Mammary epithelial cell (primary cell): ENCODE measurements at places on chromosomes 7 and 10.
A peak's percentile ranks its signal among the peaks of the same experiment; 100 is the strongest.

- no peak for DNase-seq
These were observed 141.6 kb downstream of the TES start for GRCh38 chr7:116351966-116352365.

GRCh38 chr7:86667732-86668131 is 24.0 kb downstream of the GRM3 start:
- DNase-seq: no peak

DNA sequence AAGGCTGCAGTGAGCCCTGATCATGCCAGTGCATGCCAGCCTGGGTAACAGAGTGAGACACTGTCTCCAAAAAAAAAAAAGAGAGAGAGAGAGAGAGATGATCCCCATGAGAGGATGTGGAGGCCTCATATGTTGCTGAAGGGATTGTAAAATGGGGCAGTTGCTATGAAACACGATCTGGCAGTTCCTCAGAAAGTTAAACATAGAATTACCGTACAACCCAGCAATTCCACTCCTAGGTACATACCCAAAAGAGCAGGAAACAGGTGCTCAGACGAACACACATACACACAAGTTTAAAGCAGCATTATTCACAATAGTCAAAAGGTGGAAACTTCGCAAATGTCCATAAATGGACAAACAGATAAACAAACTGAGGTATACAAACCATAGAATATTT is 27.4 kb upstream of the CYTH3 start:
- DNase-seq: no peak

DNA sequence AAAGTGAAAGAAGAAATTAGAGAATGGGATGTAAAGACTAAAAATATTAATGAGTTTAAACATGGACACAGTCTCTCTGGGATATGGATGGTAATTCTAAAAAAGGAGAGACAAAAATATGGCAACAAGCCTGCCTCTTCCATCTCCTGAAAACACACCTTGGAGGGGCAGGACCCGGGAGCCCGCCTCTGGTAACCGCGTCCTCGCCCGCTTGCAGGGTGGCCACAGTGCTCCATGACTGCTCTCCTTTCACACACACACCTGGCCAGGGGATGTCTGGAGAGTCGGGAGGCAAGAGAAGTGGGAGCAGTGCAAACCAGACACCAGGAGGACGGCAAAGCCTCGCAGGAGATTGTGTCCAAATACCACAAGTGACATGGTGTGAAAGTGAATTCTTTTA is 166.3 kb downstream of the ZMYND11 start:
- no peak for DNase-seq

GRCh38 chr10:77165445-77166208 is 472.0 kb downstream of the KCNMA1 start:
- peak; percentile 68 for DNase-seq

DNA sequence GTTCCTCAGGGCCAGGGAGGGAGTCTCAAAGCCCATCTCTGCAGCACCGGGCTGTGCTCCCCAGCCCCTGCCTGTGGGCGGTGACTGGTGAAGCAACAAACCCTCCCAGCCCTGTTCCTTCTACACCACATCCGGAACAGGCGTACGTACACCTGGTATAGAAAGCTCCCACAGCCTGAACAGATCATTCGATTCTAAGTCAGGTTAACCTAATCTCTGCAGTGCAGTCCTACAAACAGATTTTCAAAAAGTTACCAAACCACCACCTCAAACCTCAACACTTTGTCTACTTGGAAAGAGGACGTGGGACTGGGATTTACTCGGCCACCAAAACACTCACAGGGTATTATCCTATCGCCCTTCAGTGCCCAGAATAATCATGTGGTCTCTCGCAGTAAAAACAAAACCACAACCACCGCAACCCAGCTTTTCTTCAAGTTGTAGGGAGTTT is 238.4 kb downstream of the DIP2C start:
- peak; percentile 19 for DNase-seq

DNA sequence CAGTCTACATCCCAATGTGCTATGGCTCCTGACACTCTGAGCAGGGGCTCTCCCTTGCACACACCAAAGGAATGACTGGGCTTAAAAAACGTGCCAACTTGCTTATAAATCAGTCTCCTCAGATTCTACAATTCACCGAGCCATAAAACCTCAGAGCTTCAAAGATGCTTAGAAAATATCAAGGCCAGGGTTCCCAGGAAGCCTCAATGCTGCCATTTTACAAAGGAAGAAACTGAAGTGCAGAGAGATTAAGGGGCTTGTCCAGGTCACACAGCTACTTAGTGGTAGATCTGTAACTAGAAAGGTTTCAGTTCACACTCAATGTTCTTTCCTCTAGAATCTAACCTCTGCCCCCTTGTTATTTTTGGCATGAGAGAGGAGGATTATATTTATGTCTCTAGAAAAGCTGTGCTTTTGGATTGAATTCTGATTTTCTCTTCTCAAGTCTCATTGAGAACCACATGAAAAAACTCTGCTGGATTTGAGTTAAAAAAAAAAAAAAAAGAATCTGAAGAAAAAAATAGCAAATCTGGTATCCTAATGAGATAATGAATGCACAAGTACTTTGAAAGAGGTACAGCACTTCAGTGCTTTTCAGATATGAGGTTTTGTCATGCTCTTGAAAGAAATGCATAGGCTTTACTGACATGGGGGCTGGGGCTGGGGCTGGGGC is 22.3 kb upstream of the TSPAN33 start:
- no peak for DNase-seq

DNA sequence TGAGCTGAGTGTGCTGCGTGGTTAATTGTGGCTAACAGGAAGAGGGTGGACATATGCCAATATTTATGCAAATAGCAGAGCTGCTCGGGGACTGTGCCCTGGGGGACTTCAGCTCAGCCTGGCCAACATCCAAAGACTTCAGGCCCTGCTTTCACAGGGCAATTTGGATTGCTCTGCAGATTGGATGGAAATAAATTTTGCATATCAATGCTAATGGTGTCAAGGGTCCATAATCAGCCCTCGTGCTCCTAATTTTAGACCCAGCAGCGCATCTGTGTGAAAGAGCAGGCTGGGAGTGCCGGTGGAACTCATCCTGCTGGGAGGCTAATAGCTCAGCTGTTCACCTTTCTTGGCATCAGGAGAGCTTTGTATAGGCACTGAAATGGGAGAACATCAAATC is 270.1 kb downstream of the TCERG1L start:
- no peak for DNase-seq

GRCh38 chr10:60207894-60208293 is 181.8 kb downstream of the ANK3 start:
- no peak for DNase-seq

DNA sequence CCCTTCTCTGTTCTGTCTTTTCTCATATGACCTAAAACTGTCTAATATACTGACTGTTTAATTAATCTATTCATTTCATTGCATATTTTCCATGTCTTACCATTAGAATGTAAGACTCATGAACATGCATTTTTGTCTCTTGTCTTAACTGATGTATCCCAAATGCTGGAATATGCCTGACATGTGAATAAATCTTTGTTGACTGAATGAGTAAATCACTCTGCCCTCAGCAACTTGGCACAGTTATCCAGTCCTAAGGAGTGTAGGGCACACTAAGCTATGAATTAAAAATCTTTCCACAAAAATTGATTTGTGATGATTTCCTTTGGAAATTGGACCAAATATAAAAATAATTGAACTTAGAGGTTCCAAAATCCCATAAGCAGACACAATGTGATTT is 111.3 kb downstream of the ETV1 start:
- DNase-seq: no peak

DNA sequence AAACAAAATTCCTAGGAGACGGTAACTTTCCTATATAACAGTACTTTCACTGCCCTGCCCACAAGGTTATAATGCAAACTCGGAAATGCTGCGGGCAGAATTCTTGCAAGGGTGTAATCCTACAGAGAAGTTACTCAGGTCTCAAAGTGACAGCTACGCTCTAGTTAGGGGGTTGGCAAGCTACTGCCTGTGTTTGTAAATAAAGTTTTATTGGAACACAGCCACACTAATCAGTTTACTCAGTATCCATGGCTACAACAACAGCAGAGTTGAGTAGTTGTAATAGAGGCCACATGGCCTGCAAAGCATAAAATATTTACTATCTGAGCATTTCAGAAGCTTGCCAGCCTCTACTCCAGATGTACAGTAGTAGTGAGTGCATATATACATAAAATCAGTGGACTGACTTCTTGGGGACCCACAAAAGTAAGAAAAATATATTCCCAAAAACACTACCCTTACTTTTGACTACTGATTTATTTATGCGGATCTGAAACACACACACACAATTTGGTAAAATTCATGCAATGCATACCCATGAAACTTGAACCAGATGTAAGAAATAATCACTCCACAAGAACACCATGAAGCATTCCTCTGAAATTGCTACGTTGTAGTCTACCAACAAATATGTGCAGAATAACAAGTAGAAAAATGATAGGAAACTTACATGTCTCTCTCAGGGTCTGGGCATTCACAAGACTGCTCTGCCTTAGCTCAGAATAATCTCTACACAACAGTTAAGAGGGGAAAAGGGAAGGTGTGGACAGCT is 53.0 kb downstream of the SMURF1 start:
- DNase-seq: no peak

DNA sequence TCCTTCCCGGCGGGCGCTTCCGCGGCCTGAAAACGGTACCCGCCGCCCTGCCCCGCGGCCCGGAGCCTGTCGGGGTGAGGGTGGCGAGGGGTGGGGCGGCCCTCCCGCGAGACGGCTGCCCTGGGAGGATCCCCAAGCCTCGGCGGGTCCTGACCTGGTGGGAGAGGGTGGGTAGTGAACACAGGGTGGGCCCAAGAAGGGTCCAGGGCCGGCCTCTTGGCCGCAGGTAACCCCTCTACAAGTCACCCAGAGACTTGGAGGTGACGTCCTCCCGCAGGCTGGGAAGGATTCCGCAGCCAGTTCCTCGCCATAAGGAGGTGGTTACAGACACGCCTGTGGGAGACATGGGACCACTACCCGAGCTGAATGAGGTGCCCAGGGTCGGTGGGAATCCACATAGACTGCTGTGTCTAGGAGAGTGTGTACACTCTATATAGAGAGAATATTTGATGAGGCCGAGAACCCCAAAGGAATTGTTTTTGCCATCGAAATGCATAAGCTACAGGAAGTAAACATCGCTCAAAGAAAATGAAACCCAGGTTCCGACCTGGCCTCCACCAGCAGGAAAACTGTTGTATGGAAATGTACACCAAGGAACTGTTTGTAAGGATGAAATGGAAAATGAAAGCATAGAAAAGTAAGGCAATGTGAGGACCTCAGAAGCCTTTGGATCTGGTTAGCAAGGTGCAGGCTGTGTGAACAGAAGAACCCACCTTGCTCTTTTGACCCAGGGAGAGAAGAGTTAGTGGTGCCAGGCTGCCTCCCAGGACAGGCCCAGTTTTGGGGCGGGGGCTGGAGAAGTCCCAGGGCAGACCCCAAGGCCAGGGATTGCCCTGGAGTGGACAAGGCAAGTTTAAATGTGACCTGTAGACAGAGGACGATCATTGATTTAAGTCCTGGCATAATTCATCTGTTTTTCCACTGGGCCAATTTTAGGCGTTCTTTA is 659 bp downstream of the OPTN start:
- peak; percentile 42 for DNase-seq

- no peak for DNase-seq
These were observed 694.4 kb downstream of the AUTS2 start for GRCh38 chr7:70292716-70293115.

DNA sequence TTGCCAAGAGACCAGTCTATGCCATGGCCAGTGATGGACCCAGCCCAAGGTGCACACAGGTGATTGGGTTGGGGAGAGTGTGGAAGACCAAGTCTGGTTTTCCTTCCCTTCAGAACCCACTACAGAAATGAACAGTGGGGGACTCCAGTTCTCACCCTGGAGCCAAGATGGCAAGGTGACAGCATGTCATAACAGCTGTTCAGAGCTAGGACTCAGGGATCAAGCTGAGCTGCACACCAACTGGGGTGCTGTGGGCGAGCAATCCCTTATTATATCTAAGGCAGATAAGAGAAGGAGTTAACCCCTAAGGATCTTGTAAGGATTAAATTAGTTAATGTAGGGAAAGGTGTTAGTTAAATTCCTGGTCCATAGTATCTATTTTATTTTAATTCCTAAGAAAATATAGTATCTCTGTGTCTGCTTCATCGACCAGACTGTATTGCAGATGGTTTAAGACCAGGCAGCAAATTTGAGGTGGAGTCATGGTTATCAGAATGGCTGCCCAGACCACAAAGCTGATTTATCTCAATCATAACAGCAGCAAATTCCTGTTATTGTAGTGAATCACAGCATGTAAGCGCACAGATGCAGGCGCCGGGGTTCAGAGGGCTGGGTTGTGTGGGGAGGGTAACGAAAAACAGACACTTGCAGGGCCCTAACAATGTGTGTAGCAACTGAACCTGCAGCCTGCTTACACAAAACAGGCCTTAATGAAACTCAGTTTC is 208.7 kb upstream of the ZNF32 start:
- DNase-seq: peak; percentile 24

- DNase-seq: no peak
These were observed 62.4 kb upstream of the WAPL start for GRCh38 chr10:86583983-86584382.

GRCh38 chr7:2209146-2209960 is 23.4 kb downstream of the MAD1L1 start:
- peak; percentile 11 for DNase-seq

GRCh38 chr10:113825791-113826190 is 28.1 kb downstream of the DCLRE1A start:
- no peak for DNase-seq

DNA sequence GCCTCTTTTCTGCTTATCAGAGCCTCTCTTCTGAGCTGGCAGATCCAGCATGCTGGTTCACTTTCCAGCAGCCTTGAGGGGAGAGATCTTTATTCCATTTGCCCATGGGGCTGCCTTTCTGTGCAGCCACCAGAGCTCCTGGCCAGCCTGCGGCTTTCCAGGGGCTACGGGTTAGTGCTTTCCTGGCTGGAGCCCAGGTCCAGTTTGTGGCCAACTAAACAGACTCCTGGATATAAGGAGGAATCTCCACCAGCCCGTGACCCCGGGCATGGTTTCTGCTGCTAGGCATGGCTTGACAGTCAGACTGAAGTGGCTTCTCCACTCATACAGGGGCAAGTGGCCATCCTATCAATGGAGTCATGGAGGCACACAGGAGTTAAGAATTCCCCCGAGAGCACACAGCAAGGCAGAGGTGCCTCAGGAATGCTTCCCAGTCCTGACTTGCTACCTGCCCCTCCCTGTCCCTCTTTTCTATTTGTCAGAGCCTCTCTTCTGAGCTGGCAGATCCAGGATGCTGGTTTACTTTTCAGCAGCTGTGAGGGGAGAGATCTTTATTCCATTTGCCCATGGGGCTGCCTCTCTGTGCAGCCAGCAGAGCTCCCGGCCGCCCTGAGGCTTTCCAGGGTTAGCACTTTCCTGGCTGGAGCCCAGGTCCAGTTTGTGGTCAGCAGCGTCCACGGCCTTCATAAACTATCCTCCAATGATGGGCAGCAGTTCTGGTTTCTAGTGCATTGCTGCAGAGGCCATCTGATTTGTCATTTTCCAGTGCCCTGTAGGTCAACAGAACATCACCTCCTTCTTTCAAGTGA is 35.9 kb downstream of the TSPAN15 start:
- DNase-seq: peak; percentile 79

- no peak for DNase-seq
These were observed 210.7 kb upstream of the GNAI1 start for GRCh38 chr7:79923953-79924352.

DNA sequence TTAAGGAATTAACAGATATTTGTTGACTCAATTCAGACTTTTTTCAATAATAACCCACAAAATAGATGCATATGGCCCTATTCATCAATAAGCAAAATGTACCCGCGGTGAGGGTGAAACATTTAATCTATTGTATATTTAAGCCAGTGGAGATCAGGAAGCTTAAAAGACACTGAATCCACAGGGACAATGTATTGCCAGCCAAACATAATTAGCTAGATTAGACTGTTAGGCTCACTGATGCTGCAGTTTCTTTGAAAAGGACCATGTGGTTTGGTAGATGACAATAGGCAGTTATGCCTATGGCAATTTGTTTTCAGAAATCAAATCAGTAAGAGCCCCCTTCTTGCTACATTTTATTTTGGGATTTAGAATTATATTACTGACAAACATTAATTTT is 87.3 kb upstream of the PLXDC2 start:
- no peak for DNase-seq
